ENCODE measurements at places on chromosomes 2 and 18.

- DNase-seq: no peak
Observed at GRCh38 chr18:49172246-49172645, 221.5 kb upstream of the SMAD7 start.

DNA sequence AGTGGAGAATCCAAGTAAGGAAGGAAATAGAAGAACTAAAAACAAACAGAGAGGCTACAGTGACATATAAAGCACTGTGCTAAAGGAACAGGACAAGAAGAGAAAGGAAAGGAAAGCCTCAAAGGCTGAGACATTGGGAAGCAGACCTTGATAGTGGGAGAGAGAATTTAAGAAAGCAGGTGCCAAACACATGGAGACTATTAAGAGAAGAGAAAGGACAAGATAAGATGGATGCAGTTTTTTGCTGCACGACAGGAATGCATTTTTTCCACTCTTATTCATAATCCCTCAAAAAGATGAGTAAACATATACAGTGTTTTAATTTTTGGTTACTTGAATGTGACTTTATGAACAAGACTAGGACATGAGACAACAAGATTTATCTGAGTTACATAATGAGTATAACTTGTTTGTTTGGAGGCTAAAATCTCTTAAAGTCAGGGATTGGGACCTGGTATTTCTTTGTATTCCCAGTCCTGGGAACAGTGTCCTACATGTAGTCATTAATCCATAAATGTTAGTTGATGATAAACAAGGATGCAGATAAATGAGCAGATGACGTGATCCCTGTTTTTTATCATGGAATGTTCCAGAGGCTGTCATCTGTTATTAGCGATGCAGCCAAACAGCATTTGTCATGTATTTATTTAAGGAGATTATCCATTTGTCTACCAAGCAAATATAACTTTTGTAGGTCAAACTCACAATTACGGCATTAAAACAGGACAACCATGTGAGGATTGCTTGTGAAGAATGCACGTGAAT is 141.7 kb downstream of the DNER start:
- no peak for DNase-seq

DNA sequence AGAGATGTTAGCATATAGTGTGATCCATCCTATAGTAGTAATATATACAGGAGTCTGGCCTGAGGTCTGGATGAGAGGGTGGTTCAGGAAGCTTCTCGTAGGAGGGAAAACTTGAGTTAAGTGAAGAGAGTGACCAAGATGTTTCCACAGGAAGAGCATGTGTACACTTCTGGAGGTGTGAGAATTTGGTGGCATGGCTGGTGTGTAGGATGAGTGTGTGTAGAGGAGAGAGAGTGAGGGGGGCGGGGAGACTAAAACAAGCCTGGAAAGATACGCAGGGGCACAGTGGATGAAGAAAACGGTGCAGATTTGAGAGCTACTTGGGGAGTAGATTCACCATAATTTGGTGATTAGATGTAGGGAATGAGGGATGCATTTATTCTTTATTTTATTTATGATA is 43.5 kb upstream of the CTLA4 start:
- DNase-seq: no peak

DNA sequence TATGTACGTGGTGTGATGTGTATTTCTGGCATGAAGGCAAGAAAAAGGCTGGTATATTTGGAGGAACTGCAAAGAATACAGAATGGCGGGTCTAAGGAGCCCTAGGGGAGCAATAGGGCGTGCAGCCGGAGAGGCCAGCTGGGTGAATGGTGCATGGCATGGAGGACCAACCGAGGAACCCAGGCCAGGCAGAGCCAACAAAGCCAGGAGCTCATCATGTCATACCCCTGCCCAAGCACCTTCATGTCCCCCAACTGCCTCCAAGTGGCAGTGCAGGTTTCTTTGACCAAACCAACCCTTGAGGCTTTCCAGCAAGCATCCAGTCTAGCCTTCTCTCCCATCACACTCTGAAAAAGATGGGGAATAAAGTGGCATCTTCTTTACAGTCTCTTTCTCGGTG is 8.9 kb upstream of the KCNK3 start:
- DNase-seq: no peak

DNA sequence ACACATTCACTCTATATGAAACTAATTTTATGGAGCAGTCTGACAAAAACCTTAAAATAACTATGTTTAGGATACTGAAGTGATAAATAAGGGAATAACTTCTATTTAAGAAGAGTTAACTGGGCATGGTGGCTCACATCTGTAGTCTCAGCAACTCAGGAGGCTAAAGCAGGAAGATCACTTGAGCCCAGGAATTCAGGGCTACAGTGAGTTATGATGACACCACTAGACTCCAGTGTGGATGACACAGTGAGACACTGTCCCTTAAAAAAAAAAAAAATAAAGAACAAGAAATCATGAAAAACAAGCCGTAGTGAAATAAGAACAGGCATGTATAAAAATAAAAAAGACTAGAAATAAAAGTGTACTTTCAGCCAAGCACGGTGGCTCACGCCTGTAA is 82.0 kb downstream of the THADA start:
- DNase-seq: no peak

GRCh38 chr18:49046125-49046524 is 95.4 kb upstream of the SMAD7 start:
- DNase-seq: no peak

DNA sequence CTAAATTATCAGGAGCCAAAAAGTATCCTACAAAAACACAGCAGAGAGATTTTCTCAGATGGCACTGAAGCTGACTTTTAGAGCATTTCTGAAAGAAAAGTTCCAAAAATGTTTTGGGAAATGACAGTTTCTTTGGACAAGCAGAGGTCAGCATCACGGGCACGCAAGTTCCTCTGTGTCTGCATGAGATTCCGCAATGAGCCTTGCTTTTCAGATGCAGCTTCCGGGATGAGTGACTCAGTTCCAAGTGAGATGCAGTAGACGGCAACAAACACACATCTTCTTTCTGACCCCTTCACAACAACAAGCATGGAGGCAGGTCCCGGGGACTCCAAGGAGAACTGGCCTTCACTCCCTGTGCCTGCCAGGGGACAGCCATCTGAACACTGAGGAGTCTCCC is 76.6 kb downstream of the EIPR1 start:
- DNase-seq: no peak

- DNase-seq: no peak
Observed at GRCh38 chr2:77602771-77603170, 80.6 kb upstream of the LRRTM4 start.

DNA sequence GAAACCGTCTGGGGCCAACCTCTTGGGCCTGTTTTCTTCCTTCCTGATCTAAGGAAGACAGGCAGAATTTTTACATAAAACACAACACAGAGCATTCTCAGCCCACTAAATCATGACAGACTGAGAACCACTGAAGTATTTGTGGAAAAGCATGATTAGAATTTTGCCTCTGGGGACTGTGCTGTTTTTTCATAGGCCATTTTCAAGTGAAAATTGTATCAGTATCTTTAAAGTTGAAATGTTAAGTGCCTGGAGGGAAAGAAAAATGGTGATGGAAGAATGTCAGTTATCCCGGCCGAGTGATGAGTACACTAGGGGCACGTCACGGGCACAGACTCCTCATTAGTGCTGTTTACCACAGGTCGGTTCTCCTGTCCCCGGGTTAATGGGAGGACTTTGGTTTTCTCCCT is 36.9 kb downstream of the EHD3 start:
- no peak for DNase-seq

DNA sequence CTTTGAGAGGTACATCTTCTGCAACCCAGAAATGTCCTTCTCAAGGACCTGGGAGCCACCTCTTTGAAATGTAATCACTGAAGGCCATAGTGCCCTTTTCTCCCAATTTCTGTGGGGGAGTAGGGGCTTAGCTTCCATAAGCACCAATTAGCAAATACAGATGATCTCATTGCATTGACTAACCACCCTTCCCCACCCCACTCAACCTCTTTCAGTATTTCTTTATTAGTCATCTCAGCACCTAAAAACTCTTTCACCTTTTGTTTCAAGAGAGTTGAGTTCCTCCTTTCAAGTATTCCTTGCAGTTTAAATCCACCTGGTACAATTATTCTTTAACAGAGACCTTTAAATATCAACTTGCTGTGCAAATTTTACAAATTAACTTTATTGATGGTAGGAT is 1011.8 kb upstream of the CDH2 start:
- DNase-seq: peak; percentile 54

DNA sequence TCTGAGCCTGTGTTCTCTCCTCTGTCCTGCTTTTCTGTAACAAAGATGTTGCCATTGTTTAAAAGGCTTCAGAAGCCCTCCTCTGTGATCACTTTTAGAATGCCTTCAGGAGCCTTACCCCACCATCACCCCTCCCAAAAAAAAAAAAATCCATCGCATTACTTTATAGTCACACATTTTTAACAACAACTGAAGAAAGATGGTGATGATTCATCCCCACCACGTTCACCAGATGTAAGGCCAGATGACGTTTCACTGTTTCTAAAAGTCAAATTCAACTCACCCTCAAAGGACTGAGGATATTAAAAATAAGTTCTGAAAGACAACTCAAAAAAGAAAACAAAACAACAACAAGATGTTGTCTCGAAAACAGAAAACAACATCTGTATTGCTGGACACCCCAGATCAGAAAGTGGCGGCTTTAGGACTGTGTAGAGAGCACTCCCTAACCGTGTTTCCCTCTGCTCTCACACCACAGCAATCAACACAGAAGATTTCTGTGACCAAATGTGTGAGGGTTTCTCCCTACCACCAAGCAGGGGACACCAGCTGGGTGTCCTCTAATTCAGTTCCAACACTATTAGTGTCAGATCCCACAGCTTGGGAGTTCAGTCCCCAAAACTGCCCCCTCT is 61.9 kb upstream of the CREB1 start:
- DNase-seq: peak; percentile 77

DNA sequence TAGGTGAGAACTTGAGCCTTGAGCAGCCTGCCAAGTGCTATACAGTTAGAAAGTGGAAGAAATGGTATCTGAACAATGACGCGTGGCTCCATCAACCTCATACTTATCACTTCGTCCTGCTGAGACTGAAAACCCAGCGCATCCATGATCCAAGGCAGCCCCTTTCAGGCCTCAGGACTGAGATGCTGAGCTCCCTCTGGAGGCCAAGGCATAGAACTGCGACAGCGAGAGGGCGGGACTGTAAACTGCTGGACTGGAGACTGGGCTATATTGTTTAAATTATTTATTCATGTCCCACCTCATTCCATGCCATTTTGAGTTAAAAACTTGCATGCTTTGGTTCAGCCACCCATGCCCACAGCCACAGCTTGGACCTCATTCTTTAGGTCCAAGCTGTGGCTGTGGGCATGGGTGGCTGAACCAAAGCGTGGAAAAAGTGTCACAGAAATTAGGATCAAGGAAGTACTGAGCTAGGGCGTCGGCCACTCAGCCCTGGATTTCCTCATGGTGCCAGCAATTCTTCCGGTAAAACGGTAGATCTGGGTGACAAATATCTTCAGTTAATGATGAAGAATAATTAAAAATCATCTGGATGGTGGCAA is 195.5 kb downstream of the L3MBTL4 start:
- DNase-seq: peak; percentile 20

- no peak for DNase-seq
Observed at GRCh38 chr2:10348891-10349290, 46.2 kb downstream of the HPCAL1 start.

GRCh38 chr2:73611193-73611592 is 31.0 kb downstream of the NAT8 start:
- no peak for DNase-seq

- no peak for DNase-seq
Observed at GRCh38 chr18:27824841-27825681, 351.9 kb downstream of the CDH2 start.

All from ELR (cell line).